ENCODE measurements at places on chromosomes 13 and 19.

DNA sequence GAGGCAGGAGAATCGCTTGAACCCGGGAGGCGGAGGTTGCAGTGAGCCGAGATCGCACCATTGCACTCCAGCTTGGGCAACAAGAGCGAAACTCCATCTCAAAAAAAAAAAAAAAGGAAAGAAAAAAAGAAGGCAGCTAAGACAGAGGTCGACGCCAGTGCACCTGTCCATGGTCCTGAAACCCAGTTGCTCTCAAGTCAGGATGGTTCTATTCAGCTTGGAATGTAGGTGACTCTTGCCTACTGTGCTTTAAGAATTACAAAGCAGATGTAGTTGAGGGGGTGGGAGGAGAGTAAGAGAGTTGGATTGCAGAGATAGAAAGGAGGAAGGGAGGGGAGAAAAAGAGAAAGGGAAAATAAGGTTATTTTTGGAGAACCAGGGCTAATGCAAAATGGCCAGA lies 18.7 kb downstream of the CACNG7 start:
- DNase-seq, result peak; percentile 26

GRCh38 chr13:41461527-41462139 lies 4.3 kb downstream of the RGCC start:
- no peak for DNase-seq

DNA sequence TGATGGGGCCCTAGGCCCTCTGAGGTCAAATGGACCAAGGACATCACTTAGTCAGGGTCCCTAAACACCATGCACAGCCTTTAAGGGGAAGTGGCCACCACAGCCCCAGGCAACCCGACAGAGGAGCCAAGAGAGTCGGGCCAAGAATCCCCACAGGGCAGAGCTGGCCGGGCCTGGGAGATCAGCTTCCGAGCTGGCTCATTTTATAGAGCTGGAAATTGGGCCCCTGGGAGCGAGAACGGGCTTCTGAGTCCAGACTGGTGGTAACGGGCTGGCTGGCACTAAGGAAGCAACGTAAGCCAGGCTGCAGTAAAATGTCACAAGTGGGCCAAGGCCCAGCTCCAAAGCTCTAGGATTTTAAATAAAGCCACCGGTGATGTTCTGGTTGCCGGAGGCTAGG lies 51.1 kb downstream of the HSPH1 start:
- DNase-seq, result no peak

GRCh38 chr19:54795758-54796157 lies 7.7 kb upstream of the KIR2DL4 start:
- DNase-seq, result no peak

GRCh38 chr13:66222926-66223325 lies 1007.2 kb downstream of the PCDH9 start:
- no peak for DNase-seq

GRCh38 chr19:16001481-16002312 lies 52.9 kb downstream of the OR10H4 start:
- peak; percentile 21 for DNase-seq

GRCh38 chr19:19489804-19490204 lies 25.5 kb downstream of the TSSK6 start:
- DNase-seq, result no peak

GRCh38 chr13:20160306-20161274 lies at the start of gene GJA3:
Gene GJA3, minus strand, starts transcription at chr13:20161052. Its CDS starts 17,764 bp downstream, at chr13:20143288.
- DNase-seq, result no peak

DNA sequence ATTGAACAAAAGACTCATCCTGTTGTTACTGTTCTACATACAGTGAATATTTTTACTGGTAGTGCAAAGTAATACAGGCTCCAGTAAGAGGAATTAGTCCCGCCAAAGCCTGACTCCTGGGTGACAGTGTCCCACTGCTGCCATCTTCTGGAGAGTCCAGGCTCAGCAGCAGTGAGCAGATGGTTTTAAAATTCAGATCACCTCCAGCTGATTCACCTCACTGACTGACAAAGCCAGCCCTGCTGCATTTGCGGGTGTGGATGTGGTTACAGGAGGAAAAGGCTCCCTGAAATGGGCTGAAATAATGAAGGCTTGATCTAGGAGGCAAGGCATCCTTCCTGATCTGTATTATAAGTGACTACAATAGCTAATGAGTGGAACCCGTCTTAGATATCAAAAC lies 18.3 kb downstream of the PABPC3 start:
- DNase-seq, result peak; percentile 54

DNA sequence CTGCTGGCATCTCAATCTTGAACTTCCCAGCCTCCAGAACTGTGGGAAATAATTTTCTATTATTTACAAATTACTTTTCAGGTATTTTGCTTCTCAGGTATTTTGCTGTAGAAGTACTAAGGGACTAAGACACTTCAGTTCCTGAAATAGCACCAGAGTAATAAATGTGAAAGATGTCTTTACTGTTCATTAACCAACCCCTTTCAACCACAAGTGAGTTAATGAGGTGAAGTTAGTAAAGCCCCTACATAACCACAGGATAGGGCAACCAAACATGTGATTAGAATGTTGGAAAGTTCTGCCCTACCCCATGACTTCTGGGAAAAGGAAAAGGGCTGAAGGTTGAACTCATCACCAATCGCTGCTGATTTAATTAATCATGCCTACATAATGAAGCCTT lies 2.7 kb upstream of the ZNF345 start:
- no peak for DNase-seq

DNA sequence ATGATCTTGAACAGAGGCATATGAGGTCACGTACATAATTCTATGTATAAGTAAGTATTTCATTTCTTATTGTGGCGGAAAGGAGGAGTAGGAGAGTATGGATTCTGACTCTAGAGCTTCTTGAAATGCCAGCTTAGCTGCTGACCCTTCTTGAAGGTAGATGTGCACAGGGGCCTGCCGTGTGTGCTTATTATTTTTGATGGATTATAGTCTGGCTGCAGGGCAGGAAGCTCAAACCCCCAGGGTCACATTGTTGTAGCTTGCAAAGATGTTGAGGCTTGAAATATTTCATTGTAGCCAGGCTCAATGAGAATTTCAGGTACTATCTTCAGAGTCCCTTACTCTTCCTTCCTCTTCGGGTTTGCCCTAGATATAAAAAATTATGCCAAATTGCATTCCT lies 418.8 kb downstream of the OLFM4 start:
- no peak for DNase-seq

- DNase-seq, result no peak
Measured at GRCh38 chr13:110250258-110250891, 56.6 kb downstream of the COL4A1 start.

DNA sequence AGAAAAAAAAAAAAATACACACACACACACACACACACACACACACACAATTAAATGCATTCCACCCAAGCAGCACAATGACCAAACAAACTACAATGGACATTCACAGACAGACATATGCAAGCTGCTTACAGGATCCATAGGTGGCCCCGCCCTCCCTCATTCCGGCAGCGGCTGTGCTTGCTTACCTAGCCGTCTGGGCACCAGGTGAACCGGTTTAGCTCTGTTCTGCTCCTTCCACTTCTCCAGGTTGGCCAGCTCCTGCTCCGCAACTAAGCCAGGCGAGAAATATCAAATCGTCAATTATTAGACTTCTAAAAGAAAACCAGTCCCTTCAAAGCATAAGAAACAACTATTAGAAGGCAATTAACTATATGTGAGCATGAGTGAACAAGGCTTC lies 23.1 kb downstream of the EPSTI1 start:
- no peak for DNase-seq

DNA sequence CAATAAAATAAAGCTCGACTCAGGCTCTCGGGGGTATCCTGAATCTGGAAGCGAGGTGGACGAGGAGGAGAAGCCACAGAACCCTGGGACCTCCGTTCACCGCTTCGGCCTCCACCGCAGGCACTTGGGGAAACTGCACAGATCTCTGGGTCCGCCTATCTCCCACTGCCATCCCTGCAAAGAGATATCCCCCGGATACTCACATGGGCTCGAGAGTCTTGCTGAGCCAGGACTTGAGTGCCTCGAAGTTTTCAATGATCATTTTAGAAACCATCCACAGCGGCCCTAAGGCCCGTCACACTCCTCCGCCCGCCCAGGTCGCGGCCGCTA lies 589 bp downstream of the RBM26 start:
- DNase-seq, result no peak

- DNase-seq, result no peak
Measured at GRCh38 chr13:61777899-61778298, 362.2 kb upstream of the PCDH20 start.

DNA sequence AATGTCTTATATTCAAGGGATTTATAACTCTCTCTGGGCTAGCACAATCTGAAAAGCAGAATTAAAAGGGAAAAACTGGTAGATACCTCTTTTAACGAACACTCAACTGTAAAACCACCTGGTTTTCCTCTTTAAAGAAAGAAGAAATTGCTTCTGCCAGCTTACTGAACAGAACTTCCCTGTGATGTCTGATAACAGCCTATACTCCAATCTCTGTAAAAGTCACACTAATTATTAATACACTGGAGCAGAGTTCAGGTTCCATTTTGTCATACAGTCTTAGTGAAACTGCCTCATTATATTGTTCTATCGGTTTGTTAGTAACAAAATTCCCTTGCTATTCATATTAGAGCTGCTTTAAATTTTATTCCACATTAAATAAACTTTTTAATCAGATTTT lies 251.0 kb upstream of the STARD13 start:
- no peak for DNase-seq

- DNase-seq, result no peak
Measured at GRCh38 chr19:3781603-3782002, 4.6 kb downstream of the MATK start.

DNA sequence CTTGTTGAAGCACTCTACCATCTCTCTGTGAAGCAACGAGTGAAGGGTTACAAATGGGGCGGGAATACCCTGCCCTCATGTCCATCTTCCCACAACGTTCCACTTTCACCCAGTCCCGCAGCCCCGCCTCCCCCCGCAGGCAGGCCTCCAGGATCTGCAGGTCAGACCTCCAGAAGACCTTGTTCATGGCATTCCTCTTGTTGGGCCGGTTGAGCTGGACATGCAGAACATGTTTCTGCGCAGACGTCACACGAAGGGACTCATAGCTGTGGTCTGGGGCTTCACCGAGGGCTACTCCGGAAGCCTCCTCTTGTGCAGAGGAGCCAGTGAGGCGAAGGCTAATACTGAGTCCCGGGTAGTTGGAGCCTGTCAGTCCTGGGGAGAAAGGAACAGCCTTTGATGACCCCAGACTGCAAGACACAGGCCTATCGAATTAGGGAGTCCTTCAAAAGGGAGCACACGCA lies 420 bp downstream of the ECH1 start:
- peak; percentile 59 for DNase-seq

- no peak for DNase-seq
Measured at GRCh38 chr13:50950849-50951248, 41.3 kb downstream of the RNASEH2B start.

DNA sequence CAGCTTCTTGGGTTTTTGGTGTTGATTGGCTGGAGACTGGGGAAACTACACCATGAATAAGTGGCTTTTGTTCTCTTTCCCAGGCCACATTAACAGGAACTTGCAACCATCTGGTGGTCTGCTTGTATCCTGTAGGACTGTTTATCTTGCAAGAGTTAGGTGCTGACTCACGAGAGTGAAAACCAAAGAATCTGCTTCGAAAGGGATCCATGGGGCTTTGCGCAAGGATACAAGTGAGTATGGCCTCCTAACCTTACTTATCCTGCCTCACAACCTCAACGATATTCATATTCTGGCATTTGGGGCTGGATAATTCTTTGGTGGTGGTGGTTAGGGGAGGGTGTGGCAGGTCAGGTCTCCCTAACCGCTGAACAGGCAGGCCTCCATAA lies 4.7 kb upstream of the SIGLECL1 start:
- DNase-seq, result no peak

DNA sequence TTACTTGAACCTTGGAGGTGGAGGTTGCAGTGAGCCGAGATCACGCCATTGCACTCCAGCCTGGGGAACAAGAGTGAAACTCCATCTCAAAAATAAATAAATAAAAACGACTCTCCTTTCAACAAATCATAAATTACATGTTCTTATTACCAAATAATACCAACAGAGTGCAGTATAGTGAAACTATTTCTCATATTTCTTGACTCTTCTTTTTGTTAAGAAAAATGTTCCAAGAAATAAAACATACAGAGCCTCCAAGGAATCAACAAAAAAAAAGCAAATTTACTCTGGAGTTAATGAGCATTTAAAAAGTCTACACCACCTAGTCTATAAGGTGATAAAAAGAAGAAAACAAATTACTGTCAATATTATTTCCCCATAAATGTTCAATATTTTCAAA lies 188.8 kb downstream of the KLF12 start:
- no peak for DNase-seq

- no peak for DNase-seq
Measured at GRCh38 chr19:28632371-28633080, 580.4 kb downstream of the UQCRFS1 start.

GRCh38 chr13:40181203-40181845 lies 485.1 kb downstream of the FOXO1 start:
- no peak for DNase-seq

- DNase-seq, result no peak
Measured at GRCh38 chr19:48113190-48113917, 2.7 kb upstream of the PLA2G4C start.

DNA sequence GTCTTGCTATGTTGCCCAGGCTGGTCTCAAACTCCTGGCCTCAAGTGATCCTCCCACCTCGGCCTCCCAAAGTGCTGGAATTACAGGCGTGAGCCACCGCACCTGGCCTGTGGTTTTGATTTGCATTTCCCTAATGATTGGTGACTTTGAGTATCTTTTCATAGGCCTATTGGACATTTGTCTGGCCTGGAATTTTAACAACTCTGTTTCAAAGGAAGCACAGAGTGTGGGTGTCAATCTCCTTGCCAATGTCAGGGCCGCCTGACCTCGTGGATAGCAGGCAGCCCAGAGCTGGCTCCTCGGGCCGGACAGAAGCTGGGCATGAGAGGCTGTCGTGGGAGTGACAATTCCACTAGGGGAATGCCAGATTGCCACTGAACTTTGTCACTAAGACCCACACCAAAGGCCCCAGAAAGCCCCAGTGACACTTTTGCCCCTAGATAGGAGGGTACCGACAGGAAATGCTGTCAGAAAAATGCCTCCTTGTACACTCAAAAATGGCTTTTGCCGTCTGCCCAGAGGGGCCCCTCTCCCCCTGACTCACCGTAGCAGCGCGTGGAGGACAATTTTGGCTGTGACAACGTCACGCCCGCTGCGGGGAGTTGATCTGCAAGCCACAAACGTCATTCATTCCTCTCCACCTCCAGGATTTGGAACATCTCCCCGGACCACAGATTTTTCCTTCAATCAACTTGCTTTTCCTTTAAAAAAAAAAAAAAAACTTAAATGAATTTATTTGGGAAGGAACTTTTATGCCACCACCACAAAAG lies 11.7 kb upstream of the ADGRE5 start:
- no peak for DNase-seq

GRCh38 chr13:85236413-85236812 lies 562.8 kb downstream of the SLITRK6 start:
- no peak for DNase-seq

DNA sequence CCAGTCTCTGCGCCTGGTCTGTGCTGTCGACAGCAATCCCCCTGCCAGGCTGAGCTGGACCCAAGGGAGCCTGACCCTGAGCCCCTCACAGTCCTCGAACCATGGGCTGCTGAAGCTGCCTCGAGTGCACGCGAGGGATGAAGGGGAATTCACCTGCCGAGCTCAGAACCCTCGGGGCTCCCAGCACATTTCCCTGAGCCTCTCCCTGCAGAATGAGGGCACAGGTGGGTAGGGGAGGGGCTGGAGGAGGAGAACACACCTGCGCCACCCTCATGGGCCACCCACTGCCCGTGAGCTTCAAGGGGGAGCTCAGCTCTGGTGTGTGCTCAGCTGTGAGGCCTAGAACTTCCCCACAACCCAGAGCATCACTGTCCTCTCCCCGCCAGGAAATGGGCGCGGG lies 38.6 kb upstream of the CD33 start:
- no peak for DNase-seq

GRCh38 chr13:77565635-77566034 lies 30.1 kb downstream of the SCEL start:
- peak; percentile 10 for DNase-seq

GRCh38 chr13:50762969-50763567 lies 80.4 kb downstream of the DLEU7 start:
- DNase-seq, result no peak

All from smooth muscle cell of the brain vasculature (primary cell).